Thoracic aorta (tissue), 2 donors: ENCODE measurements at places on chromosomes 1 and 21.

DNA sequence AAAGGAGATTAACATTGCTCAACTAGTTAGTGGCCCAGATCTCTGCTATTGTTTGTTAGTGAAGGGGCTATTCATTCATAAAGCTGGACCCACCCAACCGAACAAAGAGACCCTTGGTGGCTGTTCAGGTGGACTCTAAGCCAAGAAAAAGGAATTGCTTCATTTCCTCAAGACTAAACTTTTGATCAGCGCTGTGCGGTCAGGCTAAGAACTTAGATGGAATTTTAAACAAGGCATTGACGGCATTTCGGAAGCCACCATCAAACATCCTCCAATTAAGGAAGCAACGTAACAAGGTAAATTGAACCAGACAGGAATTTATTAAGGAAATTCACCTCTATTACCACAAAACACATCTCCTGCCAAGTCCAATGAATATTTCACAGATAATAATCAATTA is 19.9 kb upstream of the SHCBP1L start:
- DNase-seq = no peak

- no peak for DNase-seq
Measured at GRCh38 chr1:91734761-91735160, 151.2 kb downstream of the TGFBR3 start.

DNA sequence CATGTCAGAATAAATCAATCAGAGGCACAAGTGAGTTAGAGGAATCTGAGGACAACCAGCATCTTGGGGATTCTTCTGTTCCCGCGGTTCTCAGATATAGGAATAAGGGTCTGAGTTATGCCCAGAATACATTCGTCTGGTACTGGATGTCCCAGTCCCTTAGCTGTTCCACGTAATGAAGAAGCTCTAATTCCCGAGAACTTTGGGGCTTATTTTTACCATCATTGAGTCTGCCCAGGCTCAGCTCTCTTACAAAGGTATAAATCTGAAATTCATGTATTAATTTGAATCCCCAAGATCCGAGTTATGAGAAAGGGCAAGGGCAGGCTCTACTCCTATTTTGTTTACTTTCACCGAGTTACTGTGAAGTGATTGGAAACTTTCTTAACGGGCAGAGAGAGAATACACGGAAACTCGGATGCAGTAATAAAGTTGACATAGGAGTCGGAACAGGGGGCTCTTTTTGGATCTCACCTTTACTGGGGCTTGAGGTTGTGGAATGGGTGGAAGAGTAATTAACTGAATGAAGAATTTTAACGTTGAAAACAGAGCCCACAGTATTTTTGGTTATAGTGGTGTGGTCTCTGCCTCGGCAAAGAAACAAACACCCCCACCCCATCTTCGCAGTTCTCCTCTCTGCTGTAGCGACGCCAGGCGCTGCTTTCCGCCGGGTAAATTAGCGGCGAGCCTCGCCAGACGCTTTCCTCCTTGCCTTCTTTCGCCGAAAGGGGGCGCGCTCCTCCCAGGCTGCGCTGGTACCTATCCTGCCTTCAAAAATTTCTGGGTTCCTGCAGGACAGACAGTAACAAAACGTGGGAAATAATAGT is 7.1 kb downstream of the PRRX1 start:
- no peak for DNase-seq

DNA sequence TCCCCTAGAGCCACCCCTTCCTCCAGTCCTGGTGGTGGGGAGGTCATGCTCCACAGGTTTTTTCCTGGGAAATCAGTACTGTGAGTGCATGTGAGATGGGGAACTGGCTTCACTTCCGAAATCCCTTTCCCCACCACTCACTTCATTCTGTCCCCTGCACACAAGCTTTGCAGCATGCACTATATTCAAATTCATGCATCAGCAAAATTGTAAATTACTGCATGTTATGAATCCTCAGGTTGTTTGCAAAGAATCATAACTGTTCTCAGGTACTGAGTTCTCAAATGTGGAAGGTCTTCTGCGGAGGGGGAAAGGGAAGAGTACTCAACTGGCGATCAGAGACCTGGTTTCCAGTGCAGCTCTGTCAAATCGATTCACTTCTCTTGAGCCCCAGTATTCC is 42.3 kb downstream of the LHX4 start:
- no peak for DNase-seq

DNA sequence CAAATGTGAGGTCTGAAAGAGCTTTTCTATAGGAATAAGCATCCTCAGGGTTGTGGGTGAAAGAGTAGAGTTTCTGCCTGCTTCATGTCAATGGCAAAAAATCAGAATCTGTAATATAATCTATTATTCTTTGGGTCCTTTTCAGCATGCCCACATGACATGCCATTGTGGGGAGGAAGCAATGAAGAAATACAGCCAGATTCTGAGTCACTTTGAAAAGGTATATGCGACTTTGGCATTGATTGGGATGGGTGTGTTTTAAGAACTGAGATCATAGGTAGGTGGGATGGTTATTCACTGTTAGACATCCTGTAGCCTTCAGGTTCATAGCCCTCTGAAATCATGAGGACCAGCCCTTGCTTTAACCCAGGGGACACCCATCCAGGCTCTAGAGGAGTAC is 1.8 kb downstream of the IL20 start:
- no peak for DNase-seq

DNA sequence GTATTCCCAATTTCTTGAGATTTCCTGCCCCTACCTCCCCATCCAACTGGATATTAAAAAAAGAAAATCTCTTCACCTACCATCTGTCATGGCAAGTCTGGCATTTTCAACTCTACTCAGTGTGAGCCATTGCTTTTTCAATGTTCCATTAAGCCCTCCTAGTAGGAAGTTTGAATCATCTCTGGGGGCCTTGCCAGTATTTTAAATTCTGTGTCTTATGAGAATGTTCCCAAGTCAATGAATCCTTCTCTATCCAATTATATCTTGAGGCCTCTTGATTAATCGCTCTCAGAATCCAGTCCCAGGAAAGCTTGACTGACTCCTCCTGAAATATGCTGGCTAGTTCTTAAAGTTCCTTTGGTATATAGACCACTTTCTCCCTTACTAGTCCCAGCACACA is 91.5 kb downstream of the NGF start:
- no peak for DNase-seq

DNA sequence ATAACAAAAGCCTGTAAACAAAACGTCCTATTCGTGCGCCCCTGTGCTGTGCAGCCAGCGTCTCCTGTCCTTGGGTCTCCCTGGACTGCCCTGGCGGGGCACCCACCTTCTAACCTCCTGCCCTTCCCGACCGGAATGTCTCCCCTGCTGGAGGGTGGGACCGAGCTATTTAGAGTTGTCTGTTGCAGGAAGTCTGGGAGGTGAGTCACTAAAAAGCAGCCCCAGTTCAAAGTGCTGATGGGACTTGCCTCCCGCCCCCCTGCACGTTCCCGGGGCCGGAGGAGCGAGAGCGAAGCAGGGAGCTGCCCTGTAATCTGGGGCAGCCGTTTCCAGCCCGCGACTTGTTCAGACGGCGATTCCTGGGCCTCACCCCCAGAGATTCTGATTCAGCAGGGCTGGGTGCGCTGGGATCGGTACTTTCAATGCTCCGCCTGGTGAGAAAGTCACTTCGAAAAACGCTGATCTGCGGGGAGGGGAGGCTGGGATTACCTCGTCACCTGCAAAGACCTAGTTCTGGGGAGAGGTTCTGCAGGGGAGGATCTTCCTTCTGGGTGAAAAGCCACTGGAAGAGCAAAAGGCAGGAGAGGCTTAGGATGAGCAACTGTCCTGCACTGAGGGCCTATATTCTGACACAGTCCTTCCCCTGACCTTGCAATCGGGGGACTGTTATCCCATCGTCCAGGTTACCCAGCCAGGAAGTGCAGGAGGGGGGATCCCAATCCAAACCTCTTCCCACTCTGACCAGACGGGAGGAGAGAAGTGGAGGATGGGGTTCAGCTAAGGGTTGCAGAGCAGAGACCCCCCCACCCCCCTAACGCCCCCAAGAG is 1.2 kb upstream of the DHRS3 start:
- no peak for DNase-seq

DNA sequence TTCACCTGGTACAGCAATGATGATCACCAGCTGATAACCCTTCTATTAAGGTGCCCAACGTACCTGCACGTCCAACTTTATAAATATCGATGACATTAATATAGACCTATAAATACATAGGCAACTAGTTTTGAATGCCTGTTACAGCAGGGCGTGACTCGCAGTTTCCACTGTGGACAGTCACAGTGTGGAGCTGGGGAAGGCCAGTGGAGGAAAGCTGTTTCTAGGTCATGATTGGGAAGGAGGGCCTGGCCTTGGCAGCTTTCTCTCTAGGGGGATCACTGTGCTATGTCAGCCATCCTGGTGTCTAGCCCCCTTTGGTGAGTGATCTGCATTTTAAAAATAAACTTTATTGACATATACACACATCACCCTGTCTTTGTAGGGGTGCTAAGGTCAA is 4.4 kb upstream of the PRDM15 start:
- DNase-seq = no peak

DNA sequence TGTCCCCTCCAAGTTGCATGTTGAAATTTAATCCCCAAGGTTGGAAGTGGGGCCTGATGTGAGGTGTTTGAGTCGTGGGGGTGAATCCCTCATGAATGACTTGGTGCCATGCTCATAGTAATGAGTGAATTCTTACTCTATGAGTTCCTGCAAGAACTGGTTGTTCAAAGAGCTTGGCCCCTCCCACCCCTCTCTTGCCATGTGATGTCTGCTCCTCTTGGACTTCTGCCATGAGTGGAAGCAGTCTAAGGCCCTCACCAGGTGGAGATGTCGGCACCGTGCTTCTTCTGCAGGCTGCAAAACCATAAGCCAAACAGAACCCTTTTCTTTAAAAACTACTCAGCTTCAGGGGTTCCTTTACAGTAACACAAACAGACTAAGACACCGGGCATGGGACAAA is 14.3 kb downstream of the G0S2 start:
- DNase-seq = no peak

GRCh38 chr1:202615501-202616354 is 94.5 kb downstream of the SYT2 start:
- DNase-seq = no peak

DNA sequence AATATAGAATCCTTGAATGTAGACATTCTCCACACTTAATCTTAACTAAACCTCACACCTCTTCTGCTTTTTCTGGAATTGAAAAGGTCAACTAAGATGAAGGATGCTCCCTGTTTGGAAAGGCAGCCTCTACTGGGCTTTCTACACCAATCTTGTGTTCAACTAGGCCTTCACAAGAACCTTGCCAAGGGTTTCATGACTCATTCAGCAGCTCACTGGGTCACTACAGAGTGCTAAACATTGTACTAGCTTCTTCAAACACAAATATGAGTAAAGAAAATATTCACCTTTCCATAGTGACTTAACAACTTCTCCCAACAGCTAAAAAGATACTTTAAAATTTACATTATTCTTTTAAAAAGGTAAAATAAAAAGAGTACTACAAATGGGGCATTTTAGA is 135.3 kb upstream of the PRMT6 start:
- DNase-seq = no peak

DNA sequence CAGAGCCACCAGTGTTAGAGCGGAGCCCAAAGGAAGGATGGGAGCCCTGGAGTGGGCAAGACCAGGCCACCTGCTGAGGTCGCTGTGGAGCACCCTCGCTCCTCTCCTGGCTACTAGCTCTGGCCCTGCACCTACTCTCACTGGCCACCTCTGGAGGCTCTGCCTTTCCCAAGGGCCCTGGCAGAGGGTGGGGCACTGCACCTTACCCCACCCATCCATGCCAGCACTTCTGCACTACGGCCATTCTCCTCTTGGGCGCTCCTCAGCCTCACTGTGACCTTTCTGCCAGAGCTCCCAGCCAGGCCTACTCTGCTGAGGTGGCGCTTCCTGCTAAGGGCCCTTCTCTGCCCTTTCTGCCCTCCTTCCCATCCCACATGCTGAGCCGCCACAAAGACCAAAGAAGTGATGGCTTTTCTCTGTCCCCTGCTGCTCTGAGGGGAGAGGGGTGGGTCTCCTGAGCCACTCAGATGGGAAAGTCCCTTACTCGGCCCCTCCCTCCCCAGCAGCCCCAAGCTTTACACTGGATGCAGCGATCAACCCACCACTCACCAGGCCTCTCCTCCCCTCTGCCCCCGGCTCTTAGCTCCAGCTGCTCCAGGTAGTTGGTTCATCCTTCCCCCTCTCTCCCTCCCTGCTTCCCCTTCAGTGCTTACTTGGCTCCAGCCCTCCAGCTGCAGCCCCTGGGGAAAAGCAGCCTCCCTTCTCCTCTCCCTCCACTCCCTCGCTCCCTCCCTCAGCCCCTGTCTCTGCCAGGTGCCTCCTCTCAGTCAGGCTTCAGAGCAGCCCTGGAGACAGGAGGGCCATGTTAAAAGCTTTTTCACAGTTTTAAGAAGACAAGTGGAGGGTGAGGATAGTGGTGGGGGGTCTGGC is 14.8 kb upstream of the TMEM222 start:
- DNase-seq = no peak

- no peak for DNase-seq
Measured at GRCh38 chr1:4916610-4917009, 262.2 kb downstream of the AJAP1 start.

DNA sequence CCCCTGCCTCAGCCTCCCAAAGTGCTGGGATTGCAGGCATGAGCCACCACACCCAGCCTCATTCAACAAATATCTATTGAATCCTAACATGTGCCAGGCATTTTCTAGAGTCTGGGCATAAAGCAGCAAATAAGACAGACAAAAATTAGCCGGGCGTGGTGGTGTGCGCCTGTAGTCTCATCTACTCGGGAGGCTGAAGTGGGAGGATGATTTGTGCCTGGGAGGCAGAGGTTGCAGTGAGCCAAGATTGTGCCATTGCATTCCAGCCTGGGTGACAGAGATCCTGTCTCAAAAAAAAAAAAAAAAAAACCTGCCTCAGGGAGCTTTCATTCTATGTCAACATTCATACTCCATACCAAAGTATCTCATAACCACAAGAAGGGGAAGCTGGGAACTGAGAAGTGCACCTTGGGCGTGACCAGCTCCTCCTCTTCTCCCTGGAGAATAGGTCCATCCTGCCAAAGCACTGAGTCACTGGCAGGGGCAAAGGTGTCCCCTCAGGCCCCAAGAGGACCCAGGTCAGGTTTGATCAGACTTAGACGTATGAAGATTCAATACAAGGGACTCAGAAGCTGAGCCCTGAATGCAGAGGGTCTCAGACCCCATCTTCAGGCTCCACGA is 36.8 kb upstream of the PPP1R15B start:
- no peak for DNase-seq

DNA sequence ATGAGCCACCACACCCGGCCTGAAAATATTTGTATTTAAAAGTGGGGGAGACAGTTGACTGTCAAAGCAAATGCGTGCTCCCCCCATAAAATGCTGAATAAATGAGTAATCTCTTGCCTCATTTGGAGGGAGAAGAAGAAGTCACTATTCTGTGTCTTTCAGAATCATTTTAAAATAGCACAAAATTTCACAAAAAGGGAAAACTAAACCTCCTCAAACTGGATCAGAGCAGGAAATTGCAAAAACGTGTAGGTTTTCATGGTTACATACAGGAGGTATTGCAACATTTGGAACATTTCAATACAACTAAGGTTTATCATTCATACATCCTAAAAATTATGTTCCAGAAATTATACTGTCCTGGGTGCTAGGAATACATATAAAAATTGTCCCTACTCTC is 13.6 kb downstream of the MTF1 start:
- no peak for DNase-seq
